Fibroblast of skin of abdomen (primary cell): ENCODE measurements at places on chromosomes 5 and 9.
A peak's percentile ranks its signal among the peaks of the same experiment; 100 is the strongest.

DNA sequence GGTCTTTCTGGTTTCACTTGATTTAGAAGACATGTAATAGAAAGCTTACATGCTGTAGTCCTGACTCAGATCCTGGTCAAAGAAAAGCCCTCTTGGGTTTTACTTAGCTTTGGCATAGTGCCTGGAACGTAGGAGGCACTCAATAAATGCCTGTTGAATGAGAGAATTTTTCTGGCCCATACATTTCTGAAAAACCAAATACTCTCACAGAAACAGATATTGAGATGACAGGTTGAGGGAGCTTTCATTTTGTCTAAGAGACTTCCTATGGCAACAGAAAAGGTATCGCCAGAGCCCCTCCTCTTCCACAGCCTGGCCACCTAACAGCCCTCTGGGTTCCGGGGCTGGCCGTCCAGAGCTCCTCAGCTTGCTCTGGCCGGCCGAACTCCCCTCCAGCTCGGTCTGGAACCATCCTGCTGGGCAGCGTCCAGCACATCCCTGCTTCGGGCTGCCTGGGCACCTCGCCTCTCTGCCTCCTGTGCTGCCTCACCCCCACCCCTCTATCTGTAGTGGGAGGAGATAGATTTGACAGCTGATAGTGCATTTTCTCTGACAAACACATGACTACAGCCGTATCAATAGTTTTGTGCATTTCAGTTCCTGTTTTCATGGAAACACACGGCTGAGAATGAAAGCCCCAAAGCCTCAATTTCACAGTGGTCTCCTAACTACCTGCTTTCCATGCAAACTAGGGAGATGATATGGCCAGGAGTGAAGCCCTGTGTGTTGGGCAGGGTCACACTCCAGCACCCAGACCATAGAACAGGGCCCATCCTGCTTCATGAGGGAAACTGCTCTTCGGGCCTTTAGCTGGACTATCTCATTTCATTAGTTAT is 1.1 kb downstream of the IL4 start:
- DNase-seq = peak; percentile 97

DNA sequence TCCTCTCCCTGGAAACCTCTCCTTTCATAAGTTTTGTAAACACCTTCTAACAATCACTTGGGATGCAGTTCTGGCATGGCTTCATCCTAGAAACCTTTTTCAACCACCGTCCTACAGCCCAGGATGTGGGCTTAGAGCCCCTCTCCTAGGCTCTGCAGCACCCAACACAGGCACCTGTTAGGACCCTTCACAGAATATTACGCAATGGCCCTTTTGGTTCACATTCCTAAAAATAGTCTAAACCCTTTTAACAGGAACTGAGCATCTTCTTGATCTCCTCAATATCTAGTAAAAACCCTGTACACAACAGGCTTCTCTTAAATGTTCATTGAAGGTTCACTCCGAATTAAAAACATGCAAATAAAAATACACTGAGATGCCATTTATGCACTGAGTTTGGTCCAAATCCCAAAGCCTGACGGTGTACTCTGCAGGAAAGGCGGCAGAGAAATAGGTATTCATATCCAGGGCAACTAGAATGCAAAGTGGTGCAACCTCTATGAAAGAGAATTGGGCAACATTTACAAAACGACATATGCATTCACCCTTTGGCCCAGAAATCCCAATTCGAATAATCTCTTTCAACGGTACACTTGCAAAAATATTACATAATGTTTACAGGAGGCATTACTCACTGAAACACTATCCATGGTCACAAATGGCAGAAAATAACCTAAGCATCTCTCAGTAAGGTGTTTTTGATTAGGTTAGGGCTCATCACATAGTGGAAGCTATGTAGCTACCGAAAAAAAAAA is 169.3 kb downstream of the SEMA5A start:
- DNase-seq = peak; percentile 48

GRCh38 chr5:54873691-54874090 is 111.7 kb downstream of the ESM1 start:
- DNase-seq = peak; percentile 47

DNA sequence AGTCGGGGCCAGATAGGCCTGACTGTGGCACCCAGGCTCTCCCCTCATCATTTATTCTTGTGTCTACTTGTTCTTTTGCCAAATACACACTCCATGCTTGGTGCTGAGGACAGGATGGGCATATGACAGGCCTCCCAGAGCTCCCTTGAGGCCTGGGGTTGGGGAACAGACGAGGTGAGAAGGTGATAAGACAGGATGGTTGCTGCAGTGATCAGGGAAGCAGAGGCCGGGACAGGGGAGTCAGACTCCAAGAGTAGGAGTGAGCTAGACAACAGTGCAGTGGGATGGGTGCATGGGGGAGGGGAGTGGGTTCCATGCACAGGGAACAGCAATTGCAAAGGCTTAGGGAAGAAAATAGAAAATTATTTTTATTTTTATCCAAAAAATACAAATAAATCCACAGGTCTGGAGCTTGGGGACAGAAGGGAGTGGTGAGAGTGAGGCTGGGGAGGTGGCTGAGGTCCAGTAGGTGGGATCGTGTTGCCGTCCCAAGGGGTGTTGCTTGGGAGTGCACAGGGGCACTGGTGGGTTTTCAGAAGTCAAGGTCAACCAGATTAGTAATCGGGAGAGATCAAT is 3.4 kb upstream of the AMBP start:
- DNase-seq = no peak

GRCh38 chr5:1887588-1888360 is 5.0 kb upstream of the IRX4 start:
- no peak for DNase-seq

DNA sequence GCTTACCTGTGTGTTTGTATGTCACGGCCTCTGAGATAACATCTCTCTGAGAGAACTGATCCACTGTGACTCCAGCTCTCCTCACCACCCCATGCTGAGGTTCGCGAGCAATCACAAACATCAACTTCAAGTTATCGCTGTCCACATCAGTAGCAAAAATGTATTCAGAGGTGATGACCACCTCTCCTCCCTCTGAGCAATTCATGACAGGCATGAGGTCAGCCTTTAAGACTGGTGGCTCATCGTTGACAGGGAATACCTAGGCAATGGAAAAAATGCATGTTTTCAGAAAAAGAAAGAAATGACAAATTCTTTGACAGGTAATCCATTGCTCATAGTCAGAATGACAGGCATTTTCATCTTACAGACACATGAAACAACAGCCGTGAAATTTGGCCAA is 90.3 kb upstream of the CER1 start:
- no peak for DNase-seq

DNA sequence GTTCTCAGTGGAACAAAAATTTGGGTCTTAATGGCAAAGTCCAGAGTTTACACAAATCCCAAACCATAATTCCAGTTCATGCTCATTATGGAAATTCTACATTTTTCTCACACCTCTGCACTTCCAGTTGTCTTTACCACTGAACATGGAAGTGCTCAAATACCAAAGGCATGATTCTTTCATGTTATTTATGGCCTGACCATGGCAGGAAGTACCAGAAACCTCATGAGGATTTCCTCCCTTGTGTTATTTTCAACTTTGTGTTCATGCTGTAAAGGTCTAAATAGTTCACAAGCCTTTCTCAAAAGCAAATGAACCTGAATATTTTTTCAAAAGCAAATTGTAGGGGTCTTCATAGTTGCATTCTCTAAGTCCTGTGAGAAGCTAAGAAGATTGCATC is 82.0 kb upstream of the ITGA1 start:
- DNase-seq = peak; percentile 67

DNA sequence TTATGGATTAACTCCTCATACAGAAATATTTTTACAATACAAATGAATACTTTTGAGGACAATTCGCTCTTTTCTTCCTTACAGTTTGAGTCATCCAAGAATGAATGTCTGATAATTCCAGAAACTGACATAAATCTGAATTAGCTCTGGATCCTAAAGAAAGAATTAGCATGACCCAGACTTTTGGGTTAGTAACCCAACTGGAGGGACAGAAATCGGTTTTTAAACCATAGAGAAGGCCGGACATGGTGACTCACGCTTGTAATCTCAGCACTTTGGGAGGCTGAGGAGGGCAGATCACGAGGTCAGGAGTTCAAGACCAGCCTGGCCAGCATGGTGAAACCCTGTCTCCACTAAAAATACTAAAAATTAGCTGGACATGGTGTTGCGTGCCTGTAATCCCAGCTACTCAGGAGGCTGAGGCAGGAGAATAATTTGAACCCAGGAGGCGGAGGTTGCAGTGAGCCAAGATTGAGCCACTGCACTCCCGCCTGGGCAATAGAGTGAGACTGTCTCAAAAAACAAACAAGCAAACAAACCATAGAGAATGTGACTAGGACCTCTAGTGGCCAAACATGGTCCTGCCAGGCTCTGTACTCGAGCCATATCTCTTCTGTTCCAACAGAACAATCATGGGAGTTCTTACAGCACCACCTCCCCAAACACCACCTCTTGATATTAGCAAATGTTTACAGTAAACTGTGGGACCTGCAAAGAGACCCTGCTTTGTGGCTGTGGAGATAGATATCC is 44.8 kb downstream of the LURAP1L start:
- DNase-seq = peak; percentile 19

DNA sequence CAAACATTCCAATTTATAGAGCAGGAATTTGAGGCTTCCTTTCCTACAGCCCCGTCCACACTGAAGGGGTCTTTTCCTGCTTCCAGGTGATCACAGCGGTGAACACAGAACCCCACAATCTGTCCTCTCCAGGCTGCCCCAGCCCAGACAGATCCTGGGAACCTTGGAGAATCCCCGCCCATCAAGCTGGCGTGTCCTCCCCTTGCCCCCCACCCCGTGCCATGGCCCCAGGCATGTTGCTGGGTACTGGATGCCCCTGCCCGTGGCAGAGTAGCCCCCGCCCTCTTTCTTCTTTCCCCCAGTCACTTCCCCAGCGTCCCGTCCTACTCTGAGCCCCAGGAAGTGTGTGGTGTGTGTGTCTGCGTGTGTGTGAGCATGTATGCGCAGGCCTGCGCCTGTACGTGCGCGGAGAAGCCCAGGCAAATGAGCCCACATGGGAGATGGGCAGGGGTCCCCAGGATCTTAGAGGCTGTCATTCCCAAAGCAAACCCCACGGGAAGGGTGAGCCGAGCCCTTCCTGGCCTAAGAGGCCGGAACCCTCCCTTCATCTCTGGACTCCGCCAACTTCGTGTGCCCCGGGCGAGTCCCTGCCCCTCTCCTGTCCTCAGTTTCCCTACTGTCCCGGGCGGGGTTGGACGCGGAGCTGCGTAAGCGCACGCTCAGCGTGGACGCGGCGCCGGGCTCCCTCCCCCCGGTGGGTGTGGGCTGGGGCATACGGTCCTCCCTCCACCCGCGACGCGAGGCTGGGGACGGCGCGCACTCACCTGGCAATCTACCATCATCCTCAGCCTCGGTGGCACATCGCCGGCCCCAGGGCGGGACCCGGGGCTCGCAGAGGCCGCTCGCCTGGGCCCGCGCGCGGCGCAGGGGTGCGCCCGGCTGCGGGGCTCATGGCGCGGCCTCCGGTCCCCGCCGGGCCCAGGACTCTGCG is 15.2 kb downstream of the GBGT1 start:
- DNase-seq = peak; percentile 36

GRCh38 chr5:154834053-154834452 is 16.4 kb downstream of the FAXDC2 start:
- no peak for DNase-seq
